ENCODE measurements at places on chromosomes 2 and 18.
A peak's percentile ranks its signal among the peaks of the same experiment; 100 is the strongest.

DNA sequence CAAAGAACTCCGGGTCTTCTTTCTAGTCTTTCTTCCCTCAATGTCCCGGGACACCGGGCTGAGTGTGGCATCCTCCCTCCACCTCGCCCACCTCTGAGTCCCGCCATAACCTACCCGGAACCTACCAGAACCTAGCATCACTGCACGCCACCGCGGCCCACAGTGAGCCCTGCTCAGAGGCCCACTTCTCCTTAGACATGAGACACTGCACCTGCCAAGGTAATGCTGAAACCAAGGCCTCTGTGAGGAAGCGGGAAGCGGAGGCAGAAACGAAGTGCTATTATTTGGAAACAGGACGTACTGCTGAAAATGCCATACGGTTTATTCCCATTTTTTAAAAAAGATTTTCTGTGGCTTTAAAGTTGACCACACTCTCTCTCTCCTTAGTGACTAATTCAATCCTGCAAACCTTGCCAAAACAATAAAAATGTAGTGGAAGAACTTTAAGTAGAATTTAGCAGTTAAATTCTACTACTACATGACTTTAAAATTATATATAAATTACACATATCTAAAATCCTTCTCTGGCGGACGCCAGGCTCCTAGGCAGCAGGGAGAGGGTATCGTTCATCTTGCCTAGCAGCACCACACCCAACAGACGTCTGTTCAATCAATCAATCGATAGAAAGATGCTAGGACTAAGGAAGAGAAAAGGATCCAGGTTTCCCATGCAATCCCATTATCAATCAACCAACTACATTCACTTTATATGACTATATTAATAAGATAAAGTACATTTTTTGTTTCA lies 82.0 kb downstream of the ZNF516 start:
- DNase-seq = no peak

DNA sequence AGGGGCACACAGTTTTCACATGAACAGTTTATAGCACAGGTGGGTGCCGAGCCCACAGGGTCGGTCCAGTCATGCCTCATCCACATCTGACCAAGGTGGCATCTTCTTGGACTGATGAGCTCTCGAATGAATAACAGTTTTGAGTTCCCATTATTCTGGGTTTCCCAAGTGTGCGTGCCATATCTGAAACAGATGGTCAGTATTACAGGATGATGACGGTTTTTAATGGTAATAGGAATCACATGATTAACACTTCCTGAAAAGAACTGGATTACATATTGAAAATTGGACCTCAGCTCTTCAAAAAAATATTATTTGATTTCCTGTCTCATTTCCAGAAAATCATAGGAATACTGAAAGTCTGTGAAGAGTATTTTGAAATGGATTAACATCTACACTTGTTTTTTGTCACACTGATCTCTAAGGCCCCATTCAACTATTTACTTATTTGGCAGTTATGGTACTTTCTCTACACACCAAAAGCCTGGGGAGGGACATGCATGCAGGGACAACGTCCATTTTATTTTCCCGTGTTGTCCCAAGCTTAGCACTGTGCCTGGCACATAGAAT lies 22.2 kb upstream of the NAB1 start:
- DNase-seq = no peak

GRCh38 chr2:49306925-49307324 lies 152.6 kb upstream of the FSHR start:
- DNase-seq = no peak

- no peak for DNase-seq
Observed at GRCh38 chr2:63589148-63589958, 590 bp downstream of the MDH1 start.

- DNase-seq = peak; percentile 73
Observed at GRCh38 chr2:216666461-216667233, 28.7 kb downstream of the IGFBP5 start.
